ENCODE measurements at places on chromosomes 1 and 21.

- no peak for DNase-seq
Measured at GRCh38 chr1:22328331-22329147, 123.1 kb upstream of the ZBTB40 start.

GRCh38 chr1:62436039-62436465 is 797 bp upstream of the USP1 start:
- DNase-seq: no peak

- no peak for DNase-seq
Measured at GRCh38 chr1:34847094-34847493, 12.5 kb downstream of the SMIM12 start.

DNA sequence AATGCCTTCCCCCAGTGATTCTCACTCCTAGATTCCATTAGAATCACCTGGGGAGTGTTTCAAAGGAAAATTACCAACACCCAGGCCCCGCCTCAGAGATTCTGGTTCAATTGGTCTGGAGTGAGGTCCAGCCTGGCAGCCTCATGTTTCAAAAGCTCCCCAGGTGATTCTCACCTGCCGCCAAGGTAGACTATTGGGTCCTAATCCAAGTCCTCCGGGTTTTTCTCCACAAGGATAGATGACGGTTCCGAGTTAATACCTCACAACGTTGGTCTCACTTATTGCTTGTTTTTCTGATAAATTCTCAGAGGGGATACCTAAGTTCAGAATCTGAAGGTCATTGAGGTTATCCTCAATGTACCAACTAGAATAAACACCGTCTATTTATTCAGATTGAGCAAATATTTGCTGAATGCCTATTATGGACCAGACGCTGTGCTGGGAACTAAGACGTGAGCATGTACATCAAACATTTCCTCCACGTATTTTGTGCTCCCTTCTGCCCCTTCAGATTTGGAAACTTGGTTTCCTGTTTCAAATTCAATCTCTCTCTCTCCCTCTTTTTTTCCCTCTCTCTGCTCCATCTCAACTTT is 97.5 kb downstream of the SEC16B start:
- no peak for DNase-seq

- DNase-seq: no peak
Measured at GRCh38 chr1:27027575-27028250, 15.1 kb upstream of the TENT5B start.

- no peak for DNase-seq
Measured at GRCh38 chr1:222461941-222462340, 86.0 kb downstream of the HHIPL2 start.

DNA sequence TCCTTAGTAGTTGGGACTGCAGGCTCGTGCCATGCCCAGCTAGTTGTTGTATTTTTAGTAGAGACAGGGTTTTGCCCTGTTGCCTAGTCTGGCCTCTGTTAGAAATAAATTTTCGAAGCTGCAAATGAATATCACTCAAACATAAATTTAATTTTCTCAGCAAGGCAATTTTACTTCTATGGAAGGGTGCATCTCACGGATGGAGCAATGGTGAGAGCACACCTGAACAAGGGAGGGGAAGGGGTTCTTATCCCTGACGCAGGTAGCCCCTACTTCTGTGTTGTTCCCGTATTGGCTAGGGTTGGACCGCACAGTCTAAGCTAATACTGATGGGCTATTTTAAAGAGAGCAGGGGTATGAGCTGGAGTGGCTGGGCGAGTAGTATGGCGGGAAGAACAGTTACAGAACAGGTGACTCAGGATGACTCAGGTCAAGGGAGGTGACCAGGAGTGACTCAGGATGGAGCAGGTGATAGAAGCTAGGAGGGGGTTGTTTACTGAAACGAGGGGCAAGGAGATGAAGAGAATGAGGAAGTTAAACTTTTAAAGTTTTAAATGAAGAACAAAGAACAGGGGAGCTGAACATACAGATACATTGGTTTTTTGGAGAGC is 7.5 kb downstream of the MDM4 start:
- no peak for DNase-seq

DNA sequence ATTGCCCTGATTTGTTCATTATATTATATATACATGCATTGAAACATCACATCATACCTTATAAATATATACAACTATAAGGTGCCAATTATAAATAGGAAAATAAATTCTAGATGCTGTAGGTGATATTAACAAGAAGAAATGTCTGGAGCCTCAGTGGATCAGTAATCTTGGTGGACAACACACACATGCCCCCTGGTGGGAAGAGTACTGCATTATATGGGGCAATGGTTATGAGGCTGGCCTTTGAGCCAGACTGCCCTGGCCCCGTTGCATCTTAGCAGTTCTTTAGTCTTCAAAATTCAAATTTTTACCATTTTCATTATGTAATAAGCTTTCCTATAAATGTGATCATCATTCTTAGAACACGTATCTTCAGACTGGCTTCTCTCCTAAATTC is 335.0 kb upstream of the GREM2 start:
- DNase-seq: peak; percentile 47

DNA sequence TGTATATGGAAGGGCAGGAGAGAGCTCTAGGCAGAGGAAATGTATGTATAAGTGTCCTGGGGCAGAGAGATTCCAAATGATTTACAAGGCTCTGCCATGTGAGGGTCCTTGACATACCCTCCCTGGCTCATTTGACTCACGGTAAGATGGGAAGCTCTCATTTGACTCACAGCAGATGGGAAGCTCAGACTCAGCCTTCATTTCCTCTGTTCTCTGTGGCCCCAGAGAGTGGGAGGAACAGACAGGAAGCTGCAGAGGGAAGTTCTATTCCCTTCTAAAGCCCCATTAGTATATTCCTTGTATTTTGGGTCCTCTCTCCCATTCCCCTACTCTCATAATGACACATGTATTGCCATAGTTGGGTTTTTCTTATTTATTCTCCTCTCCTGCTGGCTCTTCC is 44.9 kb downstream of the FOXD2 start:
- no peak for DNase-seq

DNA sequence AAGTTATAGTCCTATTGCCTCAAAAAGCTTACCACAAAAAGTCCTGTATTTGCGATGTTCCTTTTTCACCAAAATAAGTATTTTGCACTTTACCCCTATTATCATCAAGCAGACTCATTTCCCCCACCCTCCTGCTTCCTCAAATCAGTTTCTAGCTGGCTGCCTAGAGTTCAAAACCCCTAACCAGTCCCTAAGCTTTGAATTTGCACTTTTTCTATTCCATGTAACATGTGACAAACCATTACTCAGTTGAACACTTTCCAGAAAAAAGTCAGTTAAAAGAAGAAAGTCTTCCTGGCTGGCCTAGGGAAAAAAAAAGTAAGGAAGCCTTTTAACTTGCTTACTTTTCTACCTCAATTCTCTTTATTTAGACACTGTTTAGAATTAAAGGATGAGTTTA is 8.2 kb downstream of the CEP170 start:
- peak; percentile 33 for DNase-seq

DNA sequence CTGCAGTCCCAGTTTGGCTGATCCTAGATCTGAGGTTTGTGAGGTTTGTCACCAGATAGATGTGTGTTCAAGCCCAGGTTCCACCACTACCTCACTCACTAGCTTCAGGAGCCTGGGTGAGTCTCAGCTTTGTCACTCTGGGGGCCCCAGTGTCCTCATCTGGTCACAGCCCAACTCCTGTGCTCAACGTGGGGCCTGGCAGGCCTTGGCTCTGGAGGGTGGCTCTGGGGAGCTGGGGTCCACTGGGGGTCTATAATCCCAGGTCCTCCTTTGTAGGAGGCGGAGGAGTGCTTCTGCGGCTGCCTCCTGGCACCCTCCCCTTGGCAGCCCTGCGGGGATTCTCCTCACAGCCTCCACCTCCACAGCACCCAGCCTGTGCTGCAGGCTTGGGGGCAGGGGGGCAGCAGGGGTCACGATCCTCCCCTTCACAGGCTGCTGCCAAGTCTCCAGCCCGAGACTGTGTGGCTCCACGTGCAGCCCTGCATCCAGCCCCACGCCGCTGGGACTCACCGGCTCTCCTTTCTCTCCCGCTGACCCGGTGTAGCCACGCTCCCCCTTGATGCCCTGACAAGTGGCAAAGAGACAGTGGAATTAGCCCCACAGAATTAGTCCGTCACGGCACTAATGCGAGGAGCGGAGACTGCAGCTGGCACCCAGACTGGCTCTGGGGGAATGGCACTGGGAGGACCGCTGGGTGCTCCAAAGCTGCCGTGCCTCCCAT is 22.5 kb upstream of the PEF1 start:
- no peak for DNase-seq

DNA sequence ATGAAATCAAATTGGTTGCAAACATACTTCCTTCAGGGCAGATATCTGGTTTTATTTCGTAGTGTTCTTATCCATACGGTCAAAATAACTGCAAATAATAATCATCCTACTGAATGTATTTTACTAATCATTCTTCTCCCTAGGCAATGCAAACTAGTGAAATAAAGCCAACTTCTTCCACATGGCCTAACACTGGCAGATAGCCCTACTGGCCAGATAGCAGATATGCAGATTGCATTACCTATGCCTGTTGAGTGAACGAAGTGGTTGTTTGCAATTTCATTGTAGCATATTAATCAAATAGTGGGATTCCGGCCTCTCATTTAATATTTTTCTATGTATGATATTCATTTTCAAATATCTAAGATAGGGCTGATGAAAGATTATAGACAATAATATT is 116.2 kb downstream of the CENPF start:
- no peak for DNase-seq

- DNase-seq: no peak
Measured at GRCh38 chr1:4654764-4655673, 610 bp downstream of the AJAP1 start.

GRCh38 chr1:164659621-164660411 is 100.8 kb downstream of the PBX1 start:
- DNase-seq: no peak

DNA sequence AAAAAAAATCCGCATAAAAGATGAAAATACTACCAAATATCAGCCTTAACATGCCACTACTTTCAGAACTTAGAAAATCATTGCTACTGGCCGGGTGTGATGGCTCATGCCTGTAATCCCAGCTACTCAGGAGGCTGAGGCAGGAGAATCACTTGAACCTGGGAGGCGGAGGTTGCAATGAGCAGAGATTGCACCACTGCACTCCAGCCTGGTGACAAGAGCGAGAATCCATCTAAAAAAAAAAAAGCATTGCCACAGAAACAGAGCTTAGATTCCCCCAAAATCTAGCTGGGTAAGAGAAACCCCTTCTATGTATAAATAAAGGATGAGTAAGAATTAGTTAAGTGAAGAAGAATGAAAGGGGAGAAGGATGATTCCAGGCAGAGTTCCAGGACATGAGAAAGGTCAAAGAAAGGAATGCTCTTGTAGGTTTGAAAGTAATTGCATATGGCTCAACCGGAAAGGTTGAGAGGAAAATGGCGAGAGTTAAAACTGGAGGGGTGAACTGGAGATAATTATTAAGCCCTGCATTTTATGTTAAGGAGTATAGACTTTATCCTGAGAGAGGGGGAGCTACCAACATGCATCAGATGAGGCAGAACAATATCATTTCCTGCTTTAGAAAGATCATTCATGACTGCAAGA is 19.7 kb upstream of the NRDC start:
- DNase-seq: peak; percentile 98

- peak; percentile 57 for DNase-seq
Measured at GRCh38 chr1:111227851-111228747, 586 bp downstream of the CHI3L2 start.

DNA sequence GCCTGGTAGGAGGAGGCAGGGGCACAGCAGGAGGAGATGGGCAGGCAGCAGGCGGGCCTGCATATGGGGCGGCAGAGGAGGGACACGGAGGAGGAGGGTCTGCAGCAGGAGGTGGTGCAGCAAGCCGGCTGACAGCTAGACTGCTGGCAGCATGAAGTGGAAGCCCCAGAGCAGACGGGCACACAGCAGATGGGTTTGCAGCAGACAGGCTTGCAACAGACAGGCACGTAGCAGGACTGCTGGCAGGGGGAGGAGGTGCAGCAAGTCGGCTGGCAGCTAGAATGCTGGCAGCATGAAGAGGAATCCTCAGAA is 615 bp downstream of the KRTAP10-5 start:
- no peak for DNase-seq

GRCh38 chr1:151478923-151479322 is 19.6 kb upstream of the POGZ start:
- DNase-seq: no peak

DNA sequence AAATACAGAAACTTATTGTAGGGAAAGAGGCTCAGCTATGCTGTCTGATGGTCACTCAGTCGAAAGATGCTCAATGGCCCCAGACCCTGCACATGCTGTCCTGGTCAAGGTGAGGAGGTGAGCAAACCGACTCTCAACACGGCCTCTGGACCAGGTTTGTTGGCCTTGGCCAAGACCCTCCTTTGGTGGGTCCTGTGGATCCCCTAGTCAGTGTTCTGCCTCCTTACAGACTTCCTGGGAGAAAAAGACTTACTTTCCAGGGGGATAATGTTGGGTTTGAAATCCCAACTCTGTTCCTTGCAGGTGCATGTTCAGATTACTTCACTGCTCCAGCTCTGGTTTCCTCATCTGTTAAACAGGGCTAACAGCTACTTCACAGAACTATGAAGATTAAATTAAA is 53.8 kb downstream of the FAM78B start:
- DNase-seq: no peak

- no peak for DNase-seq
Measured at GRCh38 chr1:202268817-202269216, 72.9 kb downstream of the UBE2T start.

DNA sequence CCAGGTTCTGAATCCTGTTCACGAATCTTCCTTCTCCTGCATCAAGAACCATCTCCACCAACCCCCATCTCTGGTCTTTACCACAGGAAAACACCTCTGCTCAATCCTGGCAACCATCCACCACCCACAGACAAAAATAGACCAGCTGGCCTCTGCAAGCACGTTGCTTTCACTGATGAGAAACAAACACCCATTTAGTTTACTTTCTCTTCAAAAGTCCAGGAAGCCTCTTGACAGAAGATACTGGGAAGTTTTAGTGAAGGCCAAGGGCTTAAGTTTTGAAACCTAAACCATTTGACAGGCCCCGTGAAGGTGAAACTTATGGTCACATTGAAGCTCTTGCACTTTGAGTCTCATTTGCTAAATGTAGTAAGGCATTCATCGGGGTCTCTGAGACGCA is 122.6 kb upstream of the PPP2R5A start:
- peak; percentile 56 for DNase-seq

DNA sequence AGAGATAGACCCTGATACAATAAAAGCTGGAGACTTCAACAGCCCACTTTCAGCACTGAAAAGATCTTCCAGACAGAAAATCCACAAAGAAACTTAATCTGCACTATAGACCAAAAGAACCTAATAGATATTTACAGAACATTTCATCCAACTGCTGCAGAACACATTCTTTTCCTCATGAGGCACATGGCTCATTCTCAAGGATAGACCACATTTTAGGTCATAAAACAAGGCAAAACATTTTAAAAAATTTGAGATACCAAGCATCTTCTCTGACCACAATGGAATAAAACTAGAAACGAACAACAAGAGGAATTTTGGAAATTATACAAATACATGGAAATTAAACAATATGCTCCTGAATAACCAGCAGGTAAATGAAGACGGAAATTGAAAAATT is 15.0 kb upstream of the IL20 start:
- DNase-seq: no peak

All from fibroblast of skin of abdomen (primary cell).